ENCODE measurements at places on chromosomes 16 and 17.

DNA sequence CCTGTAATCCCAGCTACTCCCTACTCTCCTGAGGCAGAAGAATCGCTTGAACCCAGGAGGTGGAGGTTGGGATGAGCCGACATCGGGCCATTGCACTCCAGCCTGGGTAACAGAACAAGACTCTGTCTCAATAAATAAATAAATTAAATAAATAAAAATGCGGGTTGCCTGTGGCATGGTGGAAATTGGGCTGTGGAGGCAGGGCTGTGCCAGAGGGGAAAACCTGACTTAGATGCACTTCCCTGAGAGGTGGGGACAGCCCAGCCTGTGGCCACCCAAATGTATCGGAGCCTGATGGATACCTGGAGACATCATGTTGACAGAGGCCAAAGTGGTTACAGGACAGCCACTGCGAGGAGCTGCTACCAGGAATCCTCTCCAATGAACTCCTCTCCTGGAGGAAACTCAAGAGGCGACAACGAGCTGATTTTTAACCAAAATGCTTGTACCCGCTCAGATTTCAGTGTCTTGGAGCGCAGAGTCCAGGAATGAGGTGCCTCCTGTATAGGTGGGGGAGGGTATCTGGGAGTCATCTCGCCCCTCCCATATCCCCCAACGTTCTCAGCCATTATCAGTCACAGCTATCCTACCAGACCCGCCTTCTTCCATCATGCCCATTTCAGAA, 32.3 kb downstream of the DDX19A start:
- DNase-seq: no peak

- DNase-seq: no peak
Observed at GRCh38 chr16:51457775-51458174, 306.7 kb upstream of the SALL1 start.

- DNase-seq: peak; percentile 8
Observed at GRCh38 chr16:87850009-87851006, 19.0 kb downstream of the SLC7A5 start.

- DNase-seq: no peak
Observed at GRCh38 chr16:88479793-88480760, 27.0 kb downstream of the ZFPM1 start.

- DNase-seq: no peak
Observed at GRCh38 chr17:7834542-7834956, 532 bp downstream of the KDM6B start.

GRCh38 chr16:28098959-28099945, 35.7 kb upstream of the GSG1L start:
- no peak for DNase-seq

DNA sequence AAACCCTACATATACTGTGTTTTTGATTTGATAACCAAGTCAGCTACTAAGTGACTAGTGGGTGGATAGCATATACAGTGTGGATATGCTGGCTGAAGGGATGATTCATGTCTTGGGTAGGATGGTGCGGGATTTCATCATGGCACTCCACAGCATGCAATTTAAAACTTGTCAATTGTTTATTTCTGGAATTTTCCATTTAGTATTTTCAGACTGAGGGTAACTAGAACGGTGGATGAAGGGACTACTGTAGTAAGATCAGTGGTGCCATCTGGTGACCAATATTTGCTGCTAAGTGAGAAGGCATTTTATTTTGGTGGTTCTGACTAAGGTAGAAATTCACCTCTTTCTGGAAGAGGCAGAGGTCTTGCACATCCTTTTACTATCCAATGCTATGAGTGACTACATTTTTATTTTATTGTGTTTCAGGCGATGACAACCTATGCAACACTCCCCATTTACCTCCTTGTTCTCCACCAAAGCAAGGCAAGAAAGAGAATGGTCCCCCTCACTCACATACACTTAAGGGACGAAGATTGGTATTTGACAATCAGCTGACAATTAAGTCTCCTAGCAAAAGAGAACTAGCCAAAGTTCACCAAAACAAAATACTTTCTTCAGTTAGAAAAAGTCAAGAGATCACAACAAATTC, 3.1 kb downstream of the CDC6 start:
- DNase-seq: peak; percentile 39

DNA sequence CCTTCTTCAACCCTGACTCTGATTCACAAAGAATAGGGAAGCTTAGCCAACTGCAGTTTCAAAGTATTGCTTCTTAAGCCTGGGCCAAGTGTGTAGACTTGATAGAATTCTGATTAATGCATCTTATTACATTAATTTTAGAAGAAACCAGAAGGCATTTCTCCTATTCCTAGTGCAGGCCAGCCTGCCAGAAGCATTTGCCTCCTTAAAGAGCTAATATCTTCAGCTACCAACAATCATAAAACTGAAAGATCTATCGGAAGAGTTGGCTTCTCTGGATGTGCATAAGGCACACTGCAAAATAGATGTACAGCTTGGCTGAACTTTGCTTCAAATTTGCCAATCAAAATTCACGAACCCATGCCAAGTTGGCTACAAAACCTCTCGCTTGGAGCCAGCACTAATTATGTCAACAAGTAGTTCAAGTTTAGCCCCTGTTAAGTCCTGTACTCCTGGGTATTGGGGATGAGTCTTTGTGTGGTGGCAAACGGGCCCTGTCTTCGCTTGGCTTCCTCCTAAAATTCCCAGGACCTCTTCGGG, 717.8 kb downstream of the WWOX start:
- no peak for DNase-seq

- DNase-seq: no peak
Observed at GRCh38 chr16:81996664-81997509, 14.4 kb downstream of the SDR42E1 start.

DNA sequence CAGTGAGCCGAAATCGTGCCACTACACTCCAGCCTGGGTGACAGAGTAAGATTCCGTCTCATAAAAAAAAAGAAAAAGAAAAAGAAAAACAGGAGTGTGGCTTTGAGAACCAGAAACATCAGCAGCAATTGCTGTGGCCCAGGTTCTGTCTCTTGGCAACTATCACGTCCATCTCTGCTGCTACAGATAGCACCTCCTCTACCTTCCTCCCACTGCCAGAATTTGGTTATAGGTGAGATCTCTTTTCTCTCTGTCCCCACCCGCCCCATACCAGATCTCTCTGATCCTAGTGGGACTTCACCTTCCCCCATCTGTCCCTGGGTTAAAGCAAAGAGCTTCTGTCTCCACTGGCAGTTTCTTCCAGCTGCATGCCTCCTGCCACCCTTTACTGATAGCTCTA, 3.1 kb downstream of the TLCD2 start:
- no peak for DNase-seq

GRCh38 chr16:13803974-13804373, 116.0 kb upstream of the ERCC4 start:
- DNase-seq: no peak

DNA sequence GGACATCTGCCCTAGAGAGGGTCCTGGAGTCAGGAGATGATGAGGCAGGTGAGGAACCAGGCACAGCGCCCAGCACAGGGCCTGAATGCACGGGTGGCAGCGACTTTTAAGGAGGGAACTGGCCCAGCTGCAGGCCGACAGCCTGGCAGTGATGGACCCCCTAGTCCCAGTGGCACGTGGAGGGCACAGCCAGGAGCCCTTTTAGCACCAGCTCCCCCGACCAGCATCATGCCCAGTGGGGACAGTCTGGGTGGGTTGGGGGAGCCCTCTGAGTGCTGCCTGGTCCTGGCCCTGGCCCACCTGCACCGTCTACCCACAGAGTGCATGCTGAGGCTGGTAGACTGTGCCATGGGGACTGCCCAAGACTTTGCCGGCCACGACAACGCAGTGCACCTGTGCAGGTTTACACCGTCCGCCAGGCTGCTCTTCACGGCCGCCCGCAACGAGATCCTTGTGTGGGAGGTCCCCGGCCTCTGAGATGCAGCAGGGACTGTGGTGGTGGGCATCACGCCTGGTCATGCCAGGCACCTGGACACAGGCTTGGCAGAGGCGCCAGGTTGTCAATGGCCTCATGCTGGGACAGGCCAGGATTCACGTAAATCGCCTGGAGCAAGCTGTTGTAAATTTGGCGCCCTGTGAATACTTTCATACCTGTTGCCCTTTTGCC, 686 bp upstream of the RHOT2 start:
- DNase-seq: no peak

All from DMS79 treated with DMSO at 0.1 percent for 48 hours (cell line).